Vagina (tissue), 2 donors: ENCODE measurements at places on chromosomes 3 and 15.

- DNase-seq: no peak
Observed at GRCh38 chr3:68876112-68876713, 56.1 kb downstream of the TAFA4 start.

- no peak for DNase-seq
Observed at GRCh38 chr3:119998166-119998565, 96.1 kb downstream of the GSK3B start.

DNA sequence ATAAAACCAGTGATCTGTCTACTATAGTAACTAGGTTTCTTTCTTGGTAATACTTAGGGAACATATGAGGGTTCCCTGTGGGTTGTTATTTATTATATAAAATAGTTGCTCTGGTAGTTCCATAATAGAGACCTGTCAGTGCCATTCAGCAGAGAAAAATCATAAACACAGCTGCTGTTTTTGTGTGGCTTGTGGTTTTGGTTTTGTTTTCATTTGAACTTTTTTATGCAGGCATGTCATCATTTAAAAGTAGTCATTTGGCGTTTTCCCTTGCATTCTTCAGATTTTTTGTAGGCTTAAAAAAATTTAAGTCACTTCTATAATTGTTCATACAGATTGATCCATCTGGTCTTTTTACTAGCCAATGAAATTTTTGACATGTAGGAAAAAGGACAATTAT, 47.9 kb downstream of the PIK3CA start:
- DNase-seq: no peak

- no peak for DNase-seq
Observed at GRCh38 chr15:78000091-78000926, 77.2 kb downstream of the TBC1D2B start.

DNA sequence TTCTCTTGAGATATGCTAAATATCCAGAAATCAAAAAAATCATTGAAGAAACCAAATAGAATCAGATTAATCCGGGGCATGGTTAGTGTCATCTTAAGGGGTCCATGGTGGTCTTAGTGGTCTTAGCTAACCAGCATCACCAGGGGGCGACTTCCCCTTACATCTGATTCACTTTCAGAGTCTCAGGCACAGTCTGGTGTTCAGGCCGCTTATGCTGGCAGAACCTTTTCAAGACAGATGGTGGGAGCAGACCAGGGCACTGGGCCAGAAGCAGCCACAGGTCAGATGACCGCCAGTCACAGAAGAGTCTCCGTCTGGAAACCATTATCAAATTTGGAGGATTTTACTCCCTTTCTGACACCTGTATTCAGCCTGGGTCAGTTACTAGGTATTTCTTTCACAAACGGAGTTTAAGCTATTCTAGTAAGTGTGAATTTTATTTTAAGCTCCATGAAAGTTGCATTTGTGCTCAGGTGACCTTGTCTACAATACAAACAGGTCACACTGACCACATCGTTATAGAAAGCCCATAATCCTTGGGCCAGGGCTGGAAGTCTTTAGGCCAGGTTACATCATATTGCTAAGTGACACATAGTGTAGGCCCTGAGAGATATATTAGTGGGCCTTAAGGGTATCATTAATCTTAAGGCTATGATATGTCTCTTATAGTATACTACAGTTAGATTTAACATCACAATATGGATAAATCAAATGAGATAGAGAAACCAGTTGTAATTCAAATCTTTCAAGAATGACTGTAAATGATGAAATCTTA, 365.5 kb downstream of the GBE1 start:
- DNase-seq: no peak

GRCh38 chr3:140265302-140265701, 330.3 kb downstream of the CLSTN2 start:
- DNase-seq: no peak

- no peak for DNase-seq
Observed at GRCh38 chr3:48927928-48928327, 9.3 kb downstream of the ARIH2 start.

DNA sequence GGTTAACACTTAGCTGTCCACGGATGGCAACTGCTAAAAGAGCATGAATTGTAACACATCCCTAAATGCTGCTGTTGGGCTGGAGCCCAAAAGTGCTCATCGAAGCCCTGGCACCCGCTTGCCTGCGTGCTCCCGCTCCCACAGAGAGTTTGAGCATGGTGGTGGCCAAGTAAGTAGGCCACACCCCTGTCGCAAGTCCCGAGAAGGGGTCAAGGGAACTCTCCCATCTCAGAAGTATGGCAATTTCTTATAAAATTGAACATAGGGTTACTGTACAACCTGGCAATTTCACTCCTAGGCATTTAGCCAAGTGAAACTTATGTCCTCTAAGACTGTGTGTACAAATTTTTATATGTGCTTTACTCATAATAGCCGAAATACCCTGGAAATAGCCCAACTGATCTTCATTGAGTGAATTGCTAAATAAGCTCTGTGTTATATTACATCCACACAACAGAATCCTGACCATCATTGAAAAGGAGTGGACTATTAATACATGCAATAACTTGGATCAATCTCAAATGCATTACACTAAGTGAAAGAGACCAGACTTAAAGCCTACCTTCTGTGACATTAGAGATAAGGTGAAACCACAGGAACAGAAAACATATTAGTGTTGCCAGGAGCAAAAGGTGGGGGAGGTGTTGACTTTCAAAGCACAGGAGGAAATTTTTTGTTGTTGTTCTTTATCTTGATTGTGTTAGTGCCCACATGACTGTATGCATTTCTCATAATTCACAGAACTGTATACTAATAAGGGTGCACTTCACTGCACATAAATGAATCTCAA, 1.5 kb upstream of the GCSAM start:
- DNase-seq: no peak

DNA sequence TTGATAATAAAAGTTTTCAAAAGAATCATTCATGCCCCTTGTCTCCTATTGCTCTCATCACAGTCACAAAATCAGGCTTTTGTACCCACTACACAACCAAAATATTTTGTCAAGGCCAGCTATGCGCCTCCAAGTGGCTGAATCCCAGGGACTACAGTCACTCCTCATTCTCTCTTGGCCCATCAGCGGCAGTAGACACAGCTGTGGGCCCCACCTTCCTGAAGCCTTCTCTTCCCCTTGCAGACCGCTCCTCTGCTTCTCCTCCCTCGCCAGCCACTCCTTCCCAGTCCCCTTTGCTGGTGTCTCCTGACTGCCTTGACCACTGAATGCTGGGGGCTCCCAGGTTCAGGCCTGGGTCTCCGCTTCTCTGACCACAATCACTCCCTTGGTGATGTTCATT, 52.1 kb downstream of the LSM3 start:
- no peak for DNase-seq

DNA sequence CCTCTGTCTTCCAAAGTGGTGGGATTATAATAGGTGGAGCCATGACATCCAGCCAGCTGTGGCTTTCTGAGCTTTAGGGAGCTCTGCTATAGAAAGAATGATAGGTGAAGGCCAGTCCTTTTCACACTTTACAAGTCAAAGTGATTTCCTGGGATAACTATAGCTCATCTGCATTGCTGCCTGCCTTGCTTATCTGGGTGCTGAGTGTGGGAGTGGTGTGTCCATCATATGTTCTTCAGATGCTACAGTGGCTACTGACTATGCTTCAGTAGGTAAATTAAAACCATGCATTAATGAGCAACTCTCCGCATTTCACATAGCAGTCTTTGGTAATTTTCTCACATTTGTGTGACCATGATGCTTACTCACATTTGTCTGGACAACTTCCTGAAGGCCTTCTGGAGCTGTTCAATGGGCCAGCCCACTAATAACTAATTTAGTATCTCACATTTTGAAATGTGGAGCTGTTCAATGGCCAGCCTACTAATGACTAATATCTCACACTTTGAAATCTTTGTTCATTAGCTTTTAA, 23.4 kb downstream of the RHOA start:
- DNase-seq: no peak

GRCh38 chr3:78258798-78259197, 1218.9 kb downstream of the ROBO2 start:
- no peak for DNase-seq

GRCh38 chr3:119550192-119550910, 9.1 kb downstream of the CD80 start:
- no peak for DNase-seq

- DNase-seq: no peak
Observed at GRCh38 chr3:117350371-117350770, 640.8 kb downstream of the TUSC7 start.

DNA sequence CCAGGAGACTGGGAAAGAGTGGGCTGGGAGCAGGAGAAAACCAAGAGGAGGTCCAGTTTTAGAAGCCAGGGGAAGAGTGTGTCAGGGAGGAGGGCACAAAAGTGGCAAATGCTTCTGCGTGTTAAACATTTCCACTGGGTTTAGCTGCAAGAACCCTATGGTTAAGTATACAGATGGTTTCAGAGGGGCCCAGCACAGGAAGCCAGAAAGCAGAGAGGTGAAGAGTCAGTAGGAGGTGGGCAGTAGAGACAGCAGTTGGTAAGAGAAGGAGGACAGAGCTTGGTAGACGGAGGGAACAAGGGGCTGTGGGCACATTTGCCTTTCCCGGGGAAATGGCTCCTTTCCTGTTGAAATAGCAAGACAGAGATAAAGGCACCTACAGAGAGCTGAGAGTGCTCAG, 133.8 kb downstream of the EPHB1 start:
- DNase-seq: no peak

DNA sequence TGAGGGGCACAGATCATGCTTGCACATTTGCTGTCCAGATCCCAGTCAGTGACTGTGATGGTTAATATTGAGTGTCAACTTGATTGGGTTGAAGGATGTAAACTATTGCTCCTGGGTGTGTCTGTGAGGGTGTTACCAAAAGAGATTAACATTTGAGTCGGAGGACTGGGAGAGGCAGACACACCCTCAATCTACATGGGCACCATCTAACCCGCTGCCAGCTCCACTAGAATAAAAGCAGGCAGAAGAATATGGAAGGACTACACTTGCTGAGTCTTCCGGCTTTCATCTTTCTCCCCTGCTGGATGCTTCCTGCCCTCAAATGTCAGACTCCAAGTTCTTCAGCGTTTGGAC, 5.1 kb downstream of the GP9 start:
- no peak for DNase-seq

GRCh38 chr3:155585384-155585783, 159.5 kb downstream of the PLCH1 start:
- DNase-seq: no peak

DNA sequence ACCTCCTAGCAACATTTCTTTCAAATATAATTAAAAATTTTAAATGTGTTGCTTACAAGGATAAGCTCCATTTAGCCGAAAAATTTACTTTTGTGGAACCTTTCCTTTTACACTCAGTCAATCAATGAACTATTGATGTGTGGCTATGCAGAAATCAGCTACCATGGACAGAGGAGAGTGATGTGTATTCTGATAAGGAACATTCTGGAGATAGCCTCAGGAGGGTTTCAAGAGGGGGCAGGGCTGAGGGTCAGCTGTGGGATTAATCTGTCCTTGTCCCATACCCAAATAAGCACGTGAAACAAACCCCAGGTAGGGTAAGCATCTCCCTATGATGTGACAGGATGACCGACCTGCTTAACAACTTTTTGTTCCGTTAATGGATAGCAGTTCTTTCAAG, 192.6 kb upstream of the PROK2 start:
- DNase-seq: no peak

DNA sequence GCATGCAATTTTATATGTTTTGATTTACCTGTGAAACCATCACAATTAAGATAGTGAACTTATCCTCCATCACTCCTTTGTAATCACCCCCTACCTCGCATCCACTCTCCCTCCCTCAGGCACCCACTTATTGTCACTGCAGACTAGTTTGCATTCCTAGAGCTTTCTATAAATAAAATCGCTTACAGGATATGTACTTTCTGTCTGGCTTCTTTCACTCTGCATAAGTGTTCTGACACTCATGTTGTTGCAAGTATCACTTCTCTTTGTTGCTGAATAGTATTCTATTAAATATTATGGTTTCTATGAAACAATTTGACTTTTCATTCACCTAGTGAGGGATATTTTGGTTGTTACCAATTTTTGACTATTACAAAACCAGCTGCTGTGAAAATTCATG, 139.3 kb downstream of the RSRC1 start:
- no peak for DNase-seq

GRCh38 chr3:50594253-50594785, 17.3 kb downstream of the CISH start:
- DNase-seq: no peak

GRCh38 chr3:119809249-119810017, 27.5 kb downstream of the NR1I2 start:
- no peak for DNase-seq

DNA sequence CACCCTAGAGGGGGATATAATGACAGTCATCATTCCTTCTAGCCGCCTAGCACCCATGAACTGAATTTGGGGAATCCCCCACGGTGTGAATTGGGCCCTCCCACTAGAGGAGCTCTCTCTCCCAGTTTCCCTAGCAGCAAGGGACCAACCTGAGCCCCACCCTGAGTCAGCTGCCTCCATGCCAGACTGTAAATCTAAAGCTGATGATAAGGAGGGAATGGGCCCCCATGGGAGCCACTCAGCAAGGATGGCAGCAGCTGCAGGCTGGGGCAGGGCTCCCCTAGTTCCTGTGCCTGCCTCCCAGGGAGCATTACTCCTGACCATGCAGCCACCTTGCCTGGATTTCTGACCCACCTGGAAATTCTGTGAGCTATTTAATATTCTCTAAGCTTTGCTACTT, 57.0 kb upstream of the PXYLP1 start:
- no peak for DNase-seq

DNA sequence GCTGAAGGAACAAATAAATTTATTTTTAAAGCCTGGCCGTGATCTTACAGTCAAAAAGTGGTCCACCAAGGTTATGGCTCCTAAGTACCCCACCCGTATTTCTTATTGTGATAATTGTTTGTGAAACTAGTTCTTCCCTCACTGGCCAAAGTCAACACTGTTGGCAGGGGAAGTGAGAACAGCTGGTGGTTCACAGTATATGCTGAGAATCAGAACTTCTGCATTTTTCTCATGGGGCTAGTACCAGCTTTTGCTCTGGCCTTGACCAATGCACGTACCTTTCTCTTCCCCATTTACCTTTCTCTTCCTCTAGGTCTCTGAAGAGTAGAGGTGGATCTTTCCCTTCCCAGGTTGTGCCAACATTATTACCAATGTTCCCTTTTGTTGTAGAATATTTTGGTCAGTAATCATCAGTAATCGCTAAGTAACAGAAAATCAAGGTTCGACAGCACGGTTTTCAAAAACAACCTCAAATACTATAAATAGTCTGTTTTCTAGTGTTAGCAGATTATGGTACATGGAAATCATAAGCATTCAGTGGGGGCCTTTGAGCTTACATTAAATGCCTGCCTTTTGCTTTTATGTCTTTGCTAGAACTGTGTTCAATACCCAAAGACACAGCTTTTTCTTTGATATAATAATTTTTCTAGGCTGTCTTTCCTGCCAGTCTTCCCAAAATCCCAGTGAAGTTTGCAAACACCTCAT, 268.0 kb downstream of the LPP start:
- no peak for DNase-seq

GRCh38 chr15:70507772-70508371, 255.5 kb downstream of the UACA start:
- no peak for DNase-seq

DNA sequence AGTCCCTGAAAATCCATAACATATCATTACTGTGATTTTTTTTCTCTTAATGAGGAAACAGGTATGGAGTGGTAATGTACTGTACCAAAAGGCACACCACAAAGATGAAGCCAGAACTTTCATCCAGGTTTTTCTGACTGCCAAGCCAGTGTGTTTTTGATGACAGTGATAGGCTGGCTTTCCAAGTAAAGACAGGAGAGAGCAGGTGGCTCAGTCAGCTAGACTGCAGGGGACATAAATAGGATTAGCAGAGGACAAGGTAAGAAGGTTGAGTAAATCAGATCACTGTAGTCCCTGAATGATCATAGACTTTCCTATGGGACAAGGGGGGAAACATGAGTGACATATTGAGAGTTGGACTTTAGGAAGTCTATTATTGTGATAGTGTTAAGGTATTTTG, 127.9 kb downstream of the GADL1 start:
- no peak for DNase-seq
